ENCODE measurements at places on chromosomes 3 and 15. TPM values are rescaled to one million over a fixed set of nuclear protein-coding genes. Genes with fewer than 3 reads are reported as not detected.

Gene PLSCR5
- total RNA-seq, result not detected

Gene PCLAF
- 34.7 TPM for total RNA-seq

DNA sequence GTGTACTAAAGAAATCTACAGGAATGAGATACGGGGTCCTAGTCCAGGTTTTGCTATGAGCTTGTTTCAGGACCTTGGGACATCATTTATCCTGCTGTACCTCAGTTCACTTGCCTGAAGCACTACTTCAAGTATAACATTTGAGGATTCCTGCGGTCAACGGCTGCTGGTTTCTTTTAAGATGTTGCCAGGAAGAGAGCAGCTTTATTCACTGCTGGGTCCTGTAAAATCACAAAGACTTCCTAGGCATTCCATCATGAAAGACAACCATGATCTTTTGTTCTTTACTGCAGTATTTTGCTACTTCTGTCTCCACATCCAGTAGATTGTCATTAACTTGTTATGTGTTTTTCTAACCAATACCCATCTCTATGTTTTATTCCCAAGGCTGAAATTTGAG is 61.0 kb upstream of the PYDC2 start:
- H3K27me3 ChIP-seq, result no peaks in the 10 kb centered on the region
- no peaks in the 10 kb centered on the region for H3K4me1 ChIP-seq
- no peak overlapping the region for H3K4me3 ChIP-seq
- H3K36me3 ChIP-seq, result peaks cover 6% of the 10 kb centered on the region

DNA sequence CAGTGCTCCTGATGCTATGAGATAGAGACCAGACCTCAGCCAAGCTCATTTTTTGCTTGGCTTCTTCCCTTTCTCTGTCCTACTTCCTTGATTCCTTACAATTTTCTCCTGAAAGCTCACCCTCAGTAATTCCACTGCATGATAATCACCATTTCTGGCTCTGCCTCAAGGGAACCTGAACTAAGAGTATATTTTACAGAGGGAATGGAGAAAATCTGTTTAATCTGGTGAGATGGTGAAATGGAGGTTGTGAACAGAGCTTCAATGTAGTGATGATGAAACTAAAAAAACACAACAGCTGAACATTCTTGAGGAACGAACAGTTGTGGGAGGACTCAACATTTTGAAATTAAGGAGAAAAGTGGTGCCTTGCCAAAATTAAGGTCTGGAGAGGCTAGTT is 16.3 kb downstream of the HHLA2 start:
- H3K27me3 ChIP-seq, result no peaks in the 10 kb centered on the region
- H3K36me3 ChIP-seq, result no peaks in the 10 kb centered on the region

- no peak overlapping the region for H3K27ac ChIP-seq
- 0 out of 2 replicates have a peak, but pooled peaks cover 8% of the 10 kb centered on the region for H3K27me3 ChIP-seq
- DNase-seq, result no peak
- no peaks in the 10 kb centered on the region for H3K36me3 ChIP-seq
- H3K4me1 ChIP-seq, result no peaks in the 10 kb centered on the region
- H3K4me3 ChIP-seq, result no peak overlapping the region
Observed at GRCh38 chr3:64694114-64694513, 6.3 kb upstream of the ADAMTS9 start.

All from PC-3 (cell line).